Renal cortex interstitium (tissue), 15 donors: ENCODE measurements at places on chromosomes 6 and 20. TPM values are rescaled to one million over a fixed set of nuclear protein-coding genes. Genes with fewer than 3 reads are reported as not detected.

Gene IRAK1BP1
- 14.6 TPM for polyA plus RNA-seq

GRCh38 chr20:1894951-1895673, at the start of gene SIRPA:
Gene SIRPA, plus strand, starts transcription at chr20:1895407. Its CDS starts 41 bp downstream, at chr20:1895448.
- peak; percentile 63 for DNase-seq

DNA sequence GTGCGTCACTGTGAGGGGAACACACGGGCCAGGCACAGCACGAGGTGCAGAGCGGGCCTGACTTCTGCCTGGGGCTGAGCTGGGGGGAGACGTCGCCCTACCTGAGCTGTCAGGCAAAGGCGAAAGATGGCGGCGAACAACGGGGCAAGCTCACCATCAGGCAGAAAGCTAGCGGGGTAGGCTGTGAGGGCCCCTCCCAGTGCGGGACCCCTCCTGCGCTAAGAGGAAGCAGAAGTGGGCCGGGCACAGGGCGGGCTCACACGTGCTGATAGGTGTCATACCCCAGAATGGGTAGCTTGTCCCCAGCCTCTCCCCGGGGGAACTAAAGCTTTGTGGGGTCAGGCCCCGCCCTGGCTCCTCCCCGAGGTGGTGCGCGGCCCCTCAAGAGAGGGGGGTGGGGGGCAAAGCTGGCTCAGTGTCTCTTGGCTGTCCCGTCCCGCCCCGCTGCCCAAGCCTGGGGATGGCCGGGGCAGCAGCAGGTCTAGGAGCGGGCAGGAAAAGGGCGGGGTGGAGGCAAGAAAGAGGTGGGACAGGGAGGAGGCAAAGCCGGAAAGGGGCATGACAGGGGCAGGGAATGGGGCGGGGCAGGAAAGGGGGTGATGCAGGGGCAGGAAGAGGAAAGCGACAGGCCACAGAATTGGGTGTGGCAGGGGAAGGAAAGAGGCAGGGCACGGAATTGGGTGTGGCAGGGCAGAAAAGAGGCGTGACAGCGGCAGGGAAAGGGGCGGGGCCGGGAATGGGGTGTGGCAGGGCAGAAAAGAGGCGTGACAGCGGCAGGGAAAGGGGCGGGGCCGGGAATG, 14.7 kb downstream of the UCKL1 start:
- DNase-seq = no peak

- peak; percentile 33 for DNase-seq
Measured at GRCh38 chr6:149965194-149966020, 1.7 kb downstream of the ULBP1 start.
